ENCODE measurements at places on chromosomes 4 and X.

DNA sequence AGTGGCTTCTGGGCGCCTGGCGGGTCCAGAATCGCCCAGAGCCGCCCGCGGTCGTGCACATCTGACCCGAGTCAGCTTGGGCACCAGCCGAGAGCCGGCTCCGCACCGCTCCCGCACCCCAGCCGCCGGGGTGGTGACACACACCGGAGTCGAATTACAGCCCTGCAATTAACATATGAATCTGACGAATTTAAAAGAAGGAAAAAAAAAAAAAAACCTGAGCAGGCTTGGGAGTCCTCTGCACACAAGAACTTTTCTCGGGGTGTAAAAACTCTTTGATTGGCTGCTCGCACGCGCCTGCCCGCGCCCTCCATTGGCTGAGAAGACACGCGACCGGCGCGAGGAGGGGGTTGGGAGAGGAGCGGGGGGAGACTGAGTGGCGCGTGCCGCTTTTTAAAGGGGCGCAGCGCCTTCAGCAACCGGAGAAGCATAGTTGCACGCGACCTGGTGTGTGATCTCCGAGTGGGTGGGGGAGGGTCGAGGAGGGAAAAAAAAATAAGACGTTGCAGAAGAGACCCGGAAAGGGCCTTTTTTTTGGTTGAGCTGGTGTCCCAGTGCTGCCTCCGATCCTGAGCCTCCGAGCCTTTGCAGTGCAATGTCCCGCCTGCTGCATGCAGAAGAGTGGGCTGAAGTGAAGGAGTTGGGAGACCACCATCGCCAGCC lies at the start of gene ATOH1:
Gene ATOH1 (plus strand): TSS at position 422 of the 663 bp plus-strand sequence. CDS start 174 bp downstream, at position 596.
- DNase-seq, result no peak

DNA sequence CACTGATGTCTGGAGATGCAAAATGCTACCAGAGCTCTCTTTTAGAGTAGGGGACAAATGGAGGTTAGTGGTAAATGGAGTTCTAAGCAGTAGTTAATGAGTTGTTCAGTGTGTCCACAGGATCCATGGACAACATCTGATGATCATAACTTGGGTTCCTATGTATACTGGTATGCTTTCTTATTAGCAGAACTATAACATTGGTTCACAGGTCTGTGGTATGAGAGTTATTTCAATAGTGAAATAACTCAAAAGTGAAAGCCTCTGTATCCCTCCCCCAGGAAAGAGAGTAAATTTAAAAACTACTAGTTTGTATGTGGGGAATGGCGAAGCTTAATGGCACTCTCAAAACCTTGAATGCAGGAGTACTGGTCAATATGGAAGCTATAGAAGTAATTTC lies 363.5 kb upstream of the EMCN start:
- DNase-seq, result no peak

- no peak for DNase-seq
These were observed 227.2 kb downstream of the ANK2 start for GRCh38 chr4:113276464-113277170.

- no peak for DNase-seq
These were observed 671.3 kb upstream of the GALNT7 start for GRCh38 chr4:172497321-172497720.

GRCh38 chrX:107716118-107716684 lies 59.4 kb downstream of the TSC22D3 start:
- no peak for DNase-seq

- no peak for DNase-seq
These were observed 1.9 kb upstream of the ZNF41 start for GRCh38 chrX:47484885-47485284.

DNA sequence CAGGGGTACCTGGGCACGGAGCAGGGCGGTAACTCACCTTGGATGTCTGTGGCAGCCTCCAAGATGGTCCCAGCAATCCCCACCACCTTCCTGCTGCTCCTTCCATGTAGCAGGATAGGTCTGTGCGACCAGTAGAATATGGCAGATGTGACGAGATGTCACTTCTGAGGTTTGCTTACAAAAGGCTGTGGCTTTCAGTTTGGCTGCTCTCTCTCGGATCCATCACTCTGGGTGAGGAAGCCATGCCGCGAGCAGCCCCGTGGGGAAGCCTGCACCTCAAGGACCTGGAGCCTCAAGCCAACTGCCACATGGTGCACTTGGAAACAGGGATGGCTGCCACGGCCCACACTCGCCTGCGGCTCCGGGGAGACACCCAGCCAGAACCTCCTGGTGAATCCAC lies 37.6 kb downstream of the WFS1 start:
- DNase-seq, result no peak
